SJSA1 (cell line): ENCODE measurements at places on chromosomes 1 and 21. TPM values are rescaled to one million over a fixed set of nuclear protein-coding genes. Genes with fewer than 3 reads are reported as not detected.

DNA sequence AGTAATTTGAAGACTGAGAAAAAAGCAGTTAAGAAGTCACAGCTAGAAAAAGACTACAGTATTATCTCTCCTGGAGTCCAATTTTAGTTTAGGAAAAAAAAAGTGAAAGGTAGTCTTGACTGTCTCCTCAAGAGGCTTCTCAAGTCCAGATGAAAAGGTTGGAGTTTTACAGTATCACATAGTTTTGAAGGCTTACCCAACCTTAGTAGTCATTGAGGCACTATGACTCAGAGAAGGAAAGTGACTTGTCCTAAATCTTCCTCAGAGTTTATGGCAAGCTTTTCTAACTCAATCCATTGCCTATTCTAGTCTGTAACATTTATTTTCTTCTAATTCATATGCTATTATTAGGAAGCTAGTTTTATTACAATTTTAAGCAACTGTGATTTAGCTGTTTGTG is 174.9 kb downstream of the DPYD start:
- H3K4me1 ChIP-seq, result no peaks in the 10 kb centered on the region
- no peaks in the 10 kb centered on the region for H3K36me3 ChIP-seq
- DNase-seq, result no peak
- H3K27me3 ChIP-seq, result no peaks in the 10 kb centered on the region

DNA sequence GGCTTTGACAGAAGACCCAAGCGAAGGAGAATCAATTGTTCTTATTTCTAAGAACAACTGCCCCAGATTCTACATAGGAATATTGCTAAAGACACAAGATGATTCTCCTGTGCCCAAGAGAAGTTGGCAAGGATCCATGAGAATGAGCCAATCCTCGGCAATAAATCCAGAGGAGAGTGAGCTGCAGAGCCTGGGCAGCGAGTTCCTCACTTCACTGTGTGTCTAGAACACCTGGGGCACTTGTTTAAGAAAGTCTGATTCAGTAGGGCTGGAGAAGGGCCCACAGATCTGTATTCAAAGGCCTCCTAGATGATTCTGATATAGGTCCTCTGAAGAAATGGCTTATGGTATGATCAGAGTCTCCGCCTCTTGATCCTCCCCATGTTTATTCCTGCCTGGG is 31.8 kb downstream of the GADD45A start:
- peaks cover 16% of the 10 kb centered on the region for H3K36me3 ChIP-seq
- H3K4me3 ChIP-seq, result no peak overlapping the region
- H3K27ac ChIP-seq, result no peak overlapping the region
- no peaks in the 10 kb centered on the region for H3K27me3 ChIP-seq
- peaks cover 37% of the 10 kb centered on the region for H3K4me1 ChIP-seq

- peaks cover 3% of the 10 kb centered on the region; the same call in 1 of the 2 replicates for H3K4me1 ChIP-seq
- no peaks in the 10 kb centered on the region for H3K27me3 ChIP-seq
- DNase-seq, result peak; percentile 27
- no peaks in the 10 kb centered on the region for H3K36me3 ChIP-seq
- no peak overlapping the region for H3K4me3 ChIP-seq
- no peak overlapping the region for H3K27ac ChIP-seq
Observed at GRCh38 chr1:201361652-201362504, 15.6 kb downstream of the TNNT2 start.

MCOLN3 gene
- 0.16 TPM in 1 of 2 replicates, not detected in the other for total RNA-seq

GRCh38 chr1:203206129-203206687 is 19.7 kb upstream of the CHI3L1 start:
- no peaks in the 10 kb centered on the region for H3K36me3 ChIP-seq
- H3K4me1 ChIP-seq, result no peaks in the 10 kb centered on the region
- peaks cover 19% of the 10 kb centered on the region for H3K27me3 ChIP-seq
- H3K4me3 ChIP-seq, result no peak overlapping the region
- DNase-seq, result no peak

DNA sequence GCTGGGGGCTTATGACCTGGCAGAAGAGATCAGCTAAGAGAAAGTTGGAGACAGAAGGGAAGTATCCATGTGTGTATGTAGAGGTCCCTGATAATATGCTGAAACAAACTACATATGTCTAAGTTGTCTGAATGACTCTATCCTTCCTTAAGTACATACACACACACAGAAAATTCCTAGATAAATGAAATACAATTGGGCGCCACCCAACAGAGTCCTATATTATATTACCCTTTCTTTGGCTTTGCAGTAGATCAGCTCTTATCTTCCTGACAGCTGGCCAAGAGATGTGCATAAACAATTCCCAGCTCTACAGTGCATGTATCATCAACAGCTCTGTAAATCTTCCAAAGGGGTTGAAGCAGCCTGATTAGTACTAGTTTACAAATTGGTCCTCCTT is 40.1 kb downstream of the SORT1 start:
- no peak overlapping the region for H3K4me3 ChIP-seq
- no peak for DNase-seq
- no peaks in the 10 kb centered on the region for H3K36me3 ChIP-seq
- H3K27me3 ChIP-seq, result no peaks in the 10 kb centered on the region

EPHA10 gene
- total RNA-seq, result not detected in 2 replicates

GRCh38 chr1:44790968-44791801 is 3.2 kb upstream of the BEST4 start:
- H3K4me3 ChIP-seq, result no peak overlapping the region
- no peak for DNase-seq
- no peaks in the 10 kb centered on the region for H3K27me3 ChIP-seq
- no peak overlapping the region for H3K27ac ChIP-seq
- no peaks in the 10 kb centered on the region for H3K36me3 ChIP-seq

- H3K4me1 ChIP-seq, result peaks cover 30% of the 10 kb centered on the region
- H3K27ac ChIP-seq, result peak overlapping the region; percentile 98
- DNase-seq, result peak; percentile 90
- no peaks in the 10 kb centered on the region for H3K36me3 ChIP-seq
- no peaks in the 10 kb centered on the region for H3K27me3 ChIP-seq
Observed at GRCh38 chr1:23403038-23403336, 21.6 kb downstream of the TCEA3 start.

SPRTN gene
- 27.4 and 30.4 TPM in 2 replicates for total RNA-seq

DNA sequence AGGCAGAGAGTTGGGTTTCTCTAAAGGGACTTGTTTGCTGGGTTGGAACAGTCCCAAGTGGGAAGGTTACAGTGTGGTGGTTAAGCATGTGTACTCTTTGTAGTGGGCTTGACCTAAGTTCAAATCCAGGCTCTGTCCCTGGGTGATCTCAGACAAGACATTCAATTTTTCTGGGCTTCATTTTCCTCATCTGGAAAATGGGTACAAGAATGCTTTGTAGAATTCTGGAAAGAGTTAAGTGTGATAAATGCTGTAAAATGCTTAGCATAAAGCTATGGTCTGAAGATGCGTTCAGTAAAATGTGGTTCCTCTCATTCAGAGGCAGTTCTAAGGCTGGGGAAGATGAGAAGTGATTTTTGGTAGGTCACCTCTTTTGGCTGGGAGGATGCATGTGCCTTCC is 805 bp downstream of the GRHL3 start:
- no peak for DNase-seq
- no peaks in the 10 kb centered on the region for H3K36me3 ChIP-seq
- H3K4me1 ChIP-seq, result peaks cover 29% of the 10 kb centered on the region
- no peak overlapping the region for H3K4me3 ChIP-seq

GRCh38 chr1:171152549-171152948 is 32.6 kb upstream of the FMO2 start:
- no peak for DNase-seq
- H3K4me1 ChIP-seq, result no peaks in the 10 kb centered on the region

- peak overlapping the region; percentile 96 for H3K27ac ChIP-seq
- H3K27me3 ChIP-seq, result no peaks in the 10 kb centered on the region
- no peak overlapping the region for H3K4me3 ChIP-seq
- peak; percentile 64 for DNase-seq
- H3K4me1 ChIP-seq, result peaks cover 49% of the 10 kb centered on the region
Observed at GRCh38 chr1:234721476-234722269, 111.7 kb upstream of the IRF2BP2 start.

DNA sequence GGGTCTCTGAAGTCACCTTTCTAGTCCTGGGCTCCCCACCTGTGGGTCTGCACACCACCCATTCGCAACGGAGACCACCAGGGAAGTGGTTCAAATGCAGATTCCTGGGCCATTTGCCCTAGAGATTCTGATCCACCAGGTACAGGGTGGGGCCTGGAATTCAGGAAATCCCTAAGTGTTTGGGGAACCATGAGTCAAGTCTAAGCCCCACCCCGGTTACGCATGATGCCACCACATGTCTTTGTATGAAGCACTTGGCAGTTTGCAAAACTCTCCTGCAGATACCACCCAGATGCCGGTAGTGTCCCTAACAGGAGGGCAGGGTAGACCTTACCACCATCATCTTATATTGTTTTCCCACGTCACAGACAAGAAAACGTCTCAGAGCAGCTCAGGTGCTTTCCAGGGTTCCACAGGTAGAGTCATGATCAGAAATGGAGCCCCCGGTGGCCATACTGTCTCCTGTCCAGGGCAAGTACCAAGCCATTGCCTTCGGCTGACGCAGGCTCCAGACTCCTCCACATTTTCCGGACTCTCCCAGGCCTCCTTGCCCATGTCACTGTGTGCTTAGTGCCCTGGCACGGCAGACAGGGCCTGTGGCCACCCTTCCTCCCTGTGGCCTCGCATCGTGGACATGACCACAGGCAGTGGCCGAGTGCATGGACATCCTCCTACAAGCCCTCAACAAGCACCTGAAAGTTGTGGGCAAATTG is 89.2 kb upstream of the TMEM51 start:
- no peaks in the 10 kb centered on the region for H3K27me3 ChIP-seq
- H3K27ac ChIP-seq, result no peak overlapping the region
- H3K4me3 ChIP-seq, result no peak overlapping the region
- H3K36me3 ChIP-seq, result peaks cover 24% of the 10 kb centered on the region
- no peaks in the 10 kb centered on the region for H3K4me1 ChIP-seq
- no peak for DNase-seq

DNA sequence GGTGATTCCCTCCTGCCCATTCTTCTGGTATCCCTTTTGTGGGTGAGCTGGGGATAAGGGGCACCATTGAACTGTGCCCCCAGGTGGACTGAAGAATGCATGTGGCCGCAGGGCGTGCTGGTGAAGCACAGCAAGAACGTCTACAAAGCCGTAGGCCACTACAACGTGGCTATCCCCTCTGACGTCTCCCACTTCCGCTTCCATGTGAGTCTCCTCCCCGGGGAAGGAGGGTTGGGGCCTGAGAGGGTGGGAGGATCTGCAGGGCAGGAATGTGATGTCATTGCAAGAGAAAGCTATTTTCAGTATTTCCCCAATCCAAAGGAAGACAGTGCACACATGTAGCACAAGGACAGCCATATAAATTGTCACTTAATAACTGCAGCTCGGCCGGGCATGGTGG is 7.5 kb upstream of the KPNA6 start:
- DNase-seq, result no peak
- no peaks in the 10 kb centered on the region for H3K27me3 ChIP-seq
- H3K27ac ChIP-seq, result no peak overlapping the region; the same call in 1 of the 2 replicates
- peaks cover 56% of the 10 kb centered on the region for H3K36me3 ChIP-seq

DNA sequence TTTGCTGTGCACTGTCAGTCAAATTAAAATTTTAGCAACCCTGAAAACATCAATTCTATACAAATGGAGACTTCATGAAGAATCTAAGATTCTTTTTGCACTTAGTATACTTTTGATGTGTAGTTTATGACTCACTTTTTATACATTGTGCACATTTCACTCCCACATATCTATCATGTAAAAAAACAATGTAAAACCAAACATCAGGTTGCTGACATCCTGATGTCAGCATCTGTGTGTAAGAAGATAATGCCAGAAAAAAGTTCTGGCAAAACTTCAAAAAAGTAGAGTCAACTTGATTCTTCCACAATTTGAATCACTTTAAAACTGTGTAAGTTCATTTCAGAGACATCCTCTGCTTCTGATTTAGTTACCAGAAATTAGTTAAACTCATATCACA is 115.7 kb downstream of the CENPF start:
- no peak for DNase-seq
- H3K4me3 ChIP-seq, result no peak overlapping the region
- no peak overlapping the region for H3K27ac ChIP-seq
- H3K36me3 ChIP-seq, result no peaks in the 10 kb centered on the region

YOD1 gene
- 5.6 and 9.9 TPM in 2 replicates for total RNA-seq

RNF186 gene
- total RNA-seq, result not detected in 2 replicates

- no peak overlapping the region for H3K4me3 ChIP-seq
- H3K4me1 ChIP-seq, result peaks cover 6% of the 10 kb centered on the region; the same call in 1 of the 2 replicates
- H3K27me3 ChIP-seq, result no peaks in the 10 kb centered on the region
- DNase-seq, result no peak
Observed at GRCh38 chr1:224238756-224239155, 55.7 kb downstream of the DEGS1 start.

DNA sequence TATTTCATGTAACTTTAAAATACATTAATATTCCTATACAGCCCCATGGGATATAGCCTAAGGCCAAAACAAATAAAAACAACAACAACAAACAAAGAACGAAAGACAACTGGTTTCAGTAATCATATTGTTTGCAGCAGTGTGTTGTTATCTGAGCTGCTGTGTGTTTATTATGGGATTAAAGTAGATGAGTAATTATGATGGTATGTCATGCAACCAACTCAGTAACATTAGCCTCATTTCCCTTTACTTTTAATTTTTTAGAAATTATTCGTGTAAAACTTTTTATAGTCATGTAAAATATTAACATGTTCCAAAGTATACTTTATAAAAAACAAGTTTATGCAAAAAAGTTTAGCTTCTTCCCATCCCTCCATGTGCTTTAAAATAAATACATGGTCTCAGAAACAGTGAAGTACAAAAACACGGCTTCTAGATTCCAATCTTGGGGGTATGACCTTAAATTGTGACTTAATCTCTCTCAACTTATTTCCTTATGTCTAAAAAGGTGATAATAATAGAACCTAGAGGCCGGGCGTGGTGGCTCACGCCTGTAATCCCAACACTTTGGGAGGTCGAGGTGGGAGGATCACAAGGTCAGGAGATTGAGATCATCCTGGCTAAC is 176.1 kb downstream of the SLC45A1 start:
- H3K4me1 ChIP-seq, result peaks cover 30% of the 10 kb centered on the region
- H3K4me3 ChIP-seq, result no peak overlapping the region
- no peaks in the 10 kb centered on the region for H3K27me3 ChIP-seq
- peaks cover 20% of the 10 kb centered on the region for H3K36me3 ChIP-seq
- no peak for DNase-seq
- peak overlapping the region; percentile 51 for H3K27ac ChIP-seq

DNA sequence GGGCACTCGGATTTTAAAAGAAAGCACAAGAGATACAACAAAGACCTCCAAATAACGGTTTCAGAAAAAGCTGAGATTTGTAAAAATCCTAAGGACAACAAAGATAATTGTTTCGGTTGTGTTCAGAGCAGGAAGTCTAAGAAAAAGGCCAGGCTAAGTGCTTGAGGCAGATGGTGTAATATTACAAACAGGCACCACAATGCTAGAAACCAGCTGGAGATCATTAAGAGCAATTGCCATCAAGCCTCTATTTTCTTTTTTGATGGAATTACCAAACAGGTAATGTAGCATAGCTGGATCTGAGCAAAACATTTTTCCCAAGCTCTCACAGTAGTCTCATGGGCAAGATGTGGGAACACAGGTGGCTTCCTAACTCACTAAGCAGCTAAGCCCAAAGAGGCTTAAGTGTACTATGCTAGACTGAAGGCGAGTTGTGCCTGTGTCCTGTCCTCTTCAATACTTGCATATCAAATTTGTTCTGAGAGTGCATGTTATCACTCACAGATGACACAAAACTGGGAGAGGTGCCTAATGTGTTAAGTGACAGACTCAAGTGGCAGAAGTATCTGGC is 161.6 kb downstream of the GLUL start:
- no peaks in the 10 kb centered on the region for H3K27me3 ChIP-seq
- H3K4me1 ChIP-seq, result no peaks in the 10 kb centered on the region
- H3K4me3 ChIP-seq, result no peak overlapping the region
- H3K36me3 ChIP-seq, result no peaks in the 10 kb centered on the region
- H3K27ac ChIP-seq, result no peak overlapping the region

CRYZL1 gene
- total RNA-seq, result 15.3 and 16.5 TPM in 2 replicates

GRCh38 chr1:155218854-155219591 is 10.5 kb downstream of the MTX1 start:
- peaks cover 12% of the 10 kb centered on the region for H3K4me1 ChIP-seq
- no peak for DNase-seq
- no peak overlapping the region for H3K4me3 ChIP-seq
- peaks cover 13% of the 10 kb centered on the region for H3K36me3 ChIP-seq
